H54 (cell line): ENCODE measurements at places on chromosomes 2 and 18.

GRCh38 chr2:5352286-5352685 lies 339.9 kb upstream of the SOX11 start:
- no peak for DNase-seq

DNA sequence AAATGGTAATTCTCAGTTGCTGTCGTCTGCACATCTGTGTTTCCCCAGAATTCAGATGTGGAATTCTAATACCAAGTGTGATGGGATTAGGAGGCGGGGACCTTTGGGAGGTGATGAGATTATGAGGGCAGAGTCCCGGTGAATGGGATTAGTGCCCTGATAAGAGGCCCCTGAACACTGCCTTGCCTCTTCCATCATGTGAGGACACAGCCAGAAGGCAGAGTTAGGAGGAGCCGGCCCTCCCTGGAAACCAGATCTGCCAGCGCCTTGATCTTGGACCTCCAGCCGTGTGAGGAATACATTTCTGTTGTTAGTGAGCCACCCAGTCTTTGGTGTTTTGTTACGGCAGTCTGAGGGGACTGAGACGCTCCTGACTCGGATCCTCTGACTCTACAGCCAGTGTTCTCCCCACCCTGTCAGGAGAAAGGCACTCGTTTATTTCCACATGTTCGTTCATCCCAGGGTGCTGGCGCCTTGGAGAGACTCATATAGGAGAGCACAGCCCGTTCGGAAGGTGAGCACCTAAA lies 395.0 kb downstream of the ZNF516 start:
- DNase-seq: no peak

DNA sequence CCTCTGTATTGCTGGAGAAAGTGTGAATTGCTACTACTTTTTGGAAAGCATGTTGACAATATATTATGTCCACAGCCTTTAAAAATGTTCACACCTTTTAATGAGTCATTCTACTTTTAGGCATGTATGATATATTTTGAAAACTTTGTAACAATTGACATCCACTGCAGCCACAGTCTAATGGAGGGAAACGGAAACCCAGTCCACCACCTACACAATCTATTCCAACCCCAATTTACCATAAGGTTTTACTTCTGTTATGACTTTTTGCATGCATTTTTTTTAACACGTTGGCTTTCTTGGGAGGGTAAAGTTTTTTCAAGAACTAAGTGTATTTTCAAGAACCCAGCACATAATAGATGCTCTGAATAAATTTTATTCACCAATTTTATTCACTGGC lies 38.5 kb upstream of the ATP8B1 start:
- no peak for DNase-seq

DNA sequence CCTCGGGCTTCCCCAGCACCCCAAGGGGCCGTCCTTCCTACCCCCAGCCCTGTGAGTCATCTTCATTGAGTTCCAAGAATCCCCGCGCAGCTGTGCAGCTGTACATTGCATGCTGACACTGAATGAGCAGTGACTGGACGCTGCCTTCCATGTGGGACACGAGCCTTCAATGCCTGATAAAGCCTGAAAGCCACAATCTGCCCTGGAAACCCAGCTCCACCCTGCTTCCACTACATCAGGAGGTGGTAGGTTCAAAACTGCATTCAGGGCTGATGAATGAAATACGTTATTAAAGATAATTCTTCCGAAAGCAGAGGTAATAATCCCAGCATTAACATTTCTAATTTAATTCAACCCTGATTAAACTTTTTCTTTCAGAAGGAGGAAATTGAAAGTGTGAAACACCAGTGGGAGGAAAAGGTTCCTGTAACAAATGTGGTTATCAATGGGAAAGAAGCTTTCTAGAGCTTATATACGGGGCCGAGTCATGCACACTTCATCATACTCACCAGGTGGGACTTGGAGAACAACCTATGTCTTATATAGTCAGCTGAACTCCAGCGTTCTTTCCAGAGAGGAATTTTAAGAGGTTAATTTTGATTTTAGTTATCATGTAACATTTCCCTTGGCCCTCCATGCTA lies 360.1 kb downstream of the LPIN1 start:
- DNase-seq: peak; percentile 86

DNA sequence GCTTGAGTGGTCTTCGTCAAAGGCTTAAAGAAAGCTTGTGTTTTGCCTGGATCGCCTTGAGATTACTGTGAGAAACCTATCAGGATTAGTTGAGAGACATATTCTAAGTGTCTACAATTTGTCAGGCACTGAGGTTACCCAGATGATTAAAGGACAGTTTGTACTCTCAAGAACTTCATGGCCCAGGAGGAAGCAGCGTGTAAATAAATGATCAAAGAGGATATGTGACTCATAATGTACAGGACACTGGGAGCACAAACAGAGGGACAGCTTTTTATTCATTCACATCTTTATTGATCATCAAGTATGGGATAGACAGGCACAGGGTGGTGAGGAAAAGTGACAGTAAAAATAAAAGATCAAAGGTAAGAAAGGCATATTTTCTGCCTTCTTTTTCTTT lies 152.6 kb upstream of the FSHR start:
- no peak for DNase-seq

DNA sequence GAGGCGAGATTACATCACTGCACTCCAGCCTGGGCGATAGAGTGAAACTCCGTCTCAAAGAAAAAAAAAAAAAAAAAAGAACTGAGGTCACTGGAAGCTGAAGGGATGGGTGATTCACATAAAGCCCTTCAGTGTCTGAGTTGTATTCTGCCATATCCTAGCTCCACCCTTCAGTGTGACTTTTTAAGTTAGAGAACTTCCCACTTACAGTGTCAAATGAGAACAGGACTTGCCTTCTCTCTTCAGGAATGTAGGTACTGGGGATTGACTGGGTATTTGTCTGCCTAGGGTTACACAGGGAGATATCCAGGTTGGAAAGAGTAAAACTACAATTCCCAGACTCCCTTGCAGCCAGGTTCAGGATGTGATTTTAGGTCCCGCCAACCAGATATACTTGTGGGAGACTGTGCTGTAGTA lies 37.9 kb downstream of the EHD3 start:
- DNase-seq: no peak

DNA sequence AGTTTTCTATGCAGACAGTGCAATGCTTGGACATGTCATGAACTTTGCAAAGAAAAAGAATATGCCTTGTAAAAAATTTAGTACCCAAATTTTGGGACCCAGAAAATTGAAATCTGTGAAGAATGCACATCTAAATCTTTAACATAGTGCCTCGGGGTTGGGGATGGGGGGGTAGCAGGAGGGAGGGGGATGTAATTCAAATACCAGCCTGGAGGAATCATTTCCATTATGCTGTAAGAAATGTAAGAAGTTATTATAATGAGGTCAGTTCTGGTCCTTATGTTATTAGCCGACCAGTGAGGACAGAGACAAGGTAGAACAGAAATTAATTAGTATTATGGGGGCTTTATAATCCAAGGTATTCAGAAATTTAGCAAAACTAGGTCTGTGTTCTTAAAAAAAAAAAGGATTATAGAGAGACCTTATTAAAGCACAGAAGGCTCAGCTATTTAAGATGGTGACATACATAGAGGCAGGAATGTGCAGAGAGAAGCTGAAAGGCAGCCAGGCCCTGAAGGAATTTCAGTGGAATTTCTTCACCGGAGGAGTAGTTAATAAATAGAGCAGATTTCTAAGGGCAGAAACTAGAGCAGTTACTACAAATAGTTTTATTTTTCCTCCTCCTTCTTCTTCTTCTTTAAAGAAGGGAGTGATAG lies 89.0 kb upstream of the RBMS1 start:
- DNase-seq: no peak

DNA sequence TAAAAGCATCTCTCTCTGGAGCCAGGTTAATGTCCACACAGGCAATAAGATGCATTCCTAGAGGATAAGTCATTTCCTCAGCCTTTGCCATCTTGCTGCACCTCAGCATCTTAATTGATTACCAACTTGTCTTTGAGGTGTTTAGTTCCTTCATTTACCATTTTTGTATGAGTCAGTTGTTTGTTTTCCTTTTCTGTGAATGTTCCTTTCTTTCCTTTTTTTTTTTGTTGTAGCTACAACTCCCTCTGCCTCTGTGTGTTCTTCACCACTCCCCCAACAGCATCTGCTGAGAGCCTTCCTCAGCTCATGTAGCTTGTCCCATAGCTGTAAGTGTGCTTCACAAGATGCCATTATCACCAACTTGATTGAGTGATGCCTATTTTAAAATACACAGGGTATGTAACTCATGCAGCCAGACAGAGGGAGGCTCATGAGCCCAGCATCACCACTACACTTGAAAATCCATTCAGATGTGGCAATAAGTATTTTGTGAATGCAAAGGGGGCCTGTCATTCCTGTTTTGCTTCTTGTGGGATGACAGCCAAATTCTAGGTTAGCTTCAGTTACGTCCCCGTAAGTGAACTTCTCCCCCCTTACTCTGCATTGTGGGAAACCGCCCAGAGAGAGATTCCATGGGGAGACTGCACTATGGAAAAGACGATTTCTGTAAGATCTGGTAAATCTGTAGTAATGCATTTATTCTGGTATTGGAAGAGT lies 315.9 kb upstream of the ZEB2 start:
- DNase-seq: no peak

GRCh38 chr2:127083819-127084503 lies 23.0 kb downstream of the BIN1 start:
- DNase-seq: peak; percentile 86

- DNase-seq: no peak
These were observed 178.5 kb downstream of the HDAC4 start for GRCh38 chr2:239222312-239222660.

DNA sequence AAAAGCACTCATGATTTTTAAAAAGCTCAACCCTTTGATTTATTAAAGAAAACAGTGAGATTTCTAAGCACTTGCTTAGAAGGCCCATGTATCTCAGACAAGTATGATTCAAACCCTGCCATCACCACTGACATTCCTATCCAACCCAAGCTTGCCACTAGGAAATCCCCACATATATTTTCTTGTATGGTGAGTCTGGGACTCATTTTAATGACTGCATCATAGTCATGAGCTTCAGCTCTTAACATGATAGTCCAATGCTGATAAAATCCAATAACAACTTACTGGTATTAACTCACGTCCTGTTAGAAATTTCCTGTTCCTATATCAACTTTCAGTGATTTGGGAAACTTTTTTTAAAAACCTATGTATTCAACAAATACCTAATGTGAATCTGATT lies 39.4 kb upstream of the NCKAP5 start:
- DNase-seq: no peak

DNA sequence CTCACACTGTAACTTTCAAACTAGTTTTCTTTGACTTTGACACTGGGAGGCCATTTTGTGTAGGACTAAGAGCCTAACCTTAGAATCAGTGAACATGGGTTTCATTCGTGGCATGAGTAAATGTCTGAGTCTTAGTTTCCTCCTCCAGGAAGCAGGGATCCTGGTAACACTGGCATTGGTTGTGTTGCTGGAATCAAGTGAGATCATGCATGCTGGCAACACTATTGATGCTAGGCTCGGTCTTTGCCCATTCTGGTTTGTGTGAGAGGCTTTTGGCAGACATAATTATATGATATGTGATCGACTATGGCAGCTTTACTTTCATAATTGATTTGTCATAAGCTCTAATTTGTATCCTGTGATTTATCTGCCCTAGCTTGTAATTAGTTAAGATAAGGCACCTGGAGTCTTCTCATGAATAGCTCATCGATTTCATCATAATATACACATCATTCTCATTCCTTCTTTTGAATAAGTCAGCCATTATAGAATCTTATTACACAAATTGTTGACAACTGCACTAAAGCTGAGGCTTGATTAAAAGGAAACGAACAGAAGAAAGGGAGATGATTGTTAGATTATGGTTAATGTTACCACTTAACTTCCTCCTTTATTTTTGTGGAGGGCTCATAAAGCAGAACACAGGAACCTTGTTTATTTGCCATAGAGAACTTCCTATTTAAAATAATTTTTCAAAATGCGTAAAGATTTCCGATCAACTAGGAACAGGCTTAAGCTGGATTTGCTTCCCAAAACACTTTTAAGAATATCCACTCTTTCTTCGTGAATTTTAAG lies 12.6 kb downstream of the PPP1R1C start:
- DNase-seq: no peak

- DNase-seq: no peak
These were observed 46.2 kb upstream of the SNTG2 start for GRCh38 chr2:904246-905024.

- DNase-seq: no peak
These were observed 186.5 kb upstream of the HS6ST1 start for GRCh38 chr2:128505150-128505490.

GRCh38 chr18:54824761-54825160 lies 3.5 kb upstream of the RAB27B start:
- no peak for DNase-seq
